RPMI7951 (cell line): ENCODE measurements at places on chromosomes 11 and 22. TPM values are rescaled to one million over a fixed set of nuclear protein-coding genes. Genes with fewer than 3 reads are reported as not detected.

DNA sequence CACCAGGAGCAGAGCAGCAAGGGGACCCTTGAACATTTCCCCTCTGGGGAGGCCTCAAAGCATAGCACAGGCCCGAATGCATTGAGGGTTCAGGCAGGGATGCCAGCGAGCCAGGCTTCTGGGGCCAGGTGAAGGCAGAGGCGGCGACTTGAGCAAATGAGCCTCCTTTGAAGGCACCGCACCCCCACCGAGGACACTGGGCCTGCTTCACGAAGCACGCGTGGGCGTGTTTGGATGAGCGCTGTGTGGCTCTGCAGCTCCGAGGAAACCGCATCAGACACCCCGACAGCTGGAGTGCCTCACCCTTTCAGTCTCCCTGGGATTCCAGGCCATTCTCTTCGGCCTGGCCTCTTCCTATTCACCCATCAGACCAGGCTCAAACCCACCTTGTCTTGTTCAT is 301.8 kb downstream of the NTM start:
- no peak for DNase-seq

DNA sequence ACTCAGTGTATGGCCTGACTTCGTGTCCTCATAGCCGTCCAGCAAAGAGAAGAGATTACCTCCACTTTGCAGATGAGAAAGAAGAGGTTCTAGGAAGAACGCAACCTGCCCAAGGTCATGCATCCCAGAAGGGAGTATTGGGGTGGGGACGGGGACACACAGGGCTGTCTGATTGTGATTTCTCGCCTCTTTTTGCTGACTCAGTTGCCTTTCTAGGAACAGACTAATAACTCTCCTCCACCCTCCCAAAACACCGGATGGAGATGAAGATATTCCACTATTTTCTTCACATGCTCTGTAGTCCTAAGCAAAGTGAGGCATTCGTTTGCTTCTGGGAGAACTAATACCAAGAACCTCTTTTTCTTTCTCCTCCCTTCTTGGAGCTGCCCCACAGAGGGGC is 529.3 kb downstream of the MIAT start:
- DNase-seq = no peak

- DNase-seq = no peak
These were observed 10.6 kb upstream of the PTS start for GRCh38 chr11:112215621-112216020.

GRCh38 chr11:17694494-17695110 is 24.8 kb upstream of the MYOD1 start:
- DNase-seq = no peak

DNA sequence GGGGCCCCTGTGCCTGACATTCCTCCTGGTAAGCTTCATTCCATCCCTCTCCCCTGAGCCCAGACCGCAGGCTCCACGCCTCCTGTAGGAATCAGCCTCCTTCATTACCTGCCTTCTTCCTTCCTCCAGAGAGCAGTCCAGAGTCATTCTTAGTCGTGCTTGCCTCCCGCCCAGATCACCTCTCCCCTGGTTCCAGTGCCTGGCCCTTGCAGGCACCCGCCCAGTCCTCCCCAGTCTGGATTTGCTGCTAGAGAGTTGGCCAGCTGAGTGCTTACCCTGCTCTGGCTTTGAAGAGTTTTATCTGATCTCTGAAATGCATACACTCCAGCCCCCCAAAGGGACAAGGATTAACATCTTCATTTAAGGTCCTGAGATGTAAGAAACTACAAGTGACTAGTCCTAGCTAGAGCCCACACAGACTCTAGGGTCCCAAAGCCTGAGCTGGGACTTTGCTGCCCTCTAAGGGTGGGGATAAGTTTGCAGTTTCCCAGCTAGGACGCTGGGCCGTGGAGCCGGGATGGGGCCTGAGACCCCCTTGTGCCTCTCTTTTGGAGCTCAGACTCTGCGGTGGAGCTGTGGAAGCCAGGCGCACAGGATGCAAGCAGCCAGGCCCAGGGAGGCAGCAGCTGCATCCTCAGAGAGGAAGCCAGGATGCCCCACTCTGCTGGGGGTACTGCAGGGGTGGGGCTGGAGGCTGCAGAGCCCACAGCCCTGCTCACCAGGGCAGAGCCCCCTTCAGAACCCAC is 1.6 kb downstream of the NR1H3 start:
- DNase-seq = no peak

DNA sequence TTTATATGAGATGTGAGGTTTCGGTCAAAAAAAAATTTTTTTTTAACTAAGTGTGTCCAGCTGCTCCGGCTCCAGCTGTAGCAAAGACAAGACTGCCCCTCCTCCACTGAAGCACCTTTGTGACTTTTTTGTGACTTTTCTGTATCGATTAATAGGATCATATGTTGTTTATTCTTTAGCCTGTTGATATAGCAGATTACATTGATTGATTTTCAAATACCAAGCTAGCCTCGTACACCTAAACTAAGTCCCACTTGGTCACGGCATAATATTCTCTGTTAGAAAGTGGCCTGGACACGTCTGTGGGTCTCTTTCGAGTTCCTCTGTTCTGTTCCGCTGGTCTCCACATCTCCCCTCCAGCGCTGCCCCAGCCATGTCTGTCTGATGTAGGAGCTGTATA is 126.8 kb downstream of the IGLL1 start:
- no peak for DNase-seq

- no peak for DNase-seq
These were observed 127.3 kb upstream of the TOP3B start for GRCh38 chr22:22109693-22110466.

DNA sequence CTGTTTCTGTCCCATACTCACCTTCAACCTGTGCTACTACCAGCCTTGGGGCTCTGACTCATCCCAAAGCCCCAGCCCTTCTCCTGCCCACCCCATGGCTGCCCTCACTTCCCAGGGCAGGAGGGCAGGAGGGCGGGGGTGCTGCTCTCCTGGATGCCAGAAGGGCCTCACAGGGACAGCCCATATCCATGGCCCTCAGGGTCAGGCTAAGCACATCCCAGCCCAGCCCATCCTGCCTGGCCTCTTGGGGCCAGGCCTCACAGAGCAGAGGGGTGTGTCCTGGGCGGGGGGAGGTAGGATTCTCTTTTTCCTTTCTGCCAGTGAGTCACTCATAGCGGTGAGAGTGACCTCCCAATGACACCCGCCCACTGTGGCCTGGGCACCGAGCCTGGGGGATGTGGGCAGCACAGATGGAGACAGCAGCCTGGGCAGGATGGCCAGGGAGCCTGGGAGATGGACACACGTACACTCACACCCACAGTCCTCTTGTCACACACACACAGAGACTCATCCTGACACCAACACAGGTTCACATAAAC is 2.4 kb downstream of the LTBP3 start:
- peak; percentile 99 for DNase-seq

- peak; percentile 41 for DNase-seq
These were observed 3.2 kb upstream of the STK33 start for GRCh38 chr11:8597182-8597581.

GRCh38 chr11:128532016-128532571 is 55.3 kb downstream of the ETS1 start:
- DNase-seq = no peak

- no peak for DNase-seq
These were observed 20.1 kb upstream of the CUL5 start for GRCh38 chr11:107988397-107989158.

NPAS4 gene
- total RNA-seq = not detected in 2 replicates

CCDC89 gene
- total RNA-seq = not detected in 2 replicates

SLC6A5 gene
- not detected in 2 replicates for total RNA-seq

CCDC116 gene
- 0.10 and 0.36 TPM in 2 replicates for total RNA-seq

TPBGL gene
- total RNA-seq = not detected in 2 replicates
